ENCODE measurements at places on chromosomes 2 and 18.

GRCh38 chr2:176656038-176656775 is 387.0 kb downstream of the MTX2 start:
- DNase-seq, result no peak

DNA sequence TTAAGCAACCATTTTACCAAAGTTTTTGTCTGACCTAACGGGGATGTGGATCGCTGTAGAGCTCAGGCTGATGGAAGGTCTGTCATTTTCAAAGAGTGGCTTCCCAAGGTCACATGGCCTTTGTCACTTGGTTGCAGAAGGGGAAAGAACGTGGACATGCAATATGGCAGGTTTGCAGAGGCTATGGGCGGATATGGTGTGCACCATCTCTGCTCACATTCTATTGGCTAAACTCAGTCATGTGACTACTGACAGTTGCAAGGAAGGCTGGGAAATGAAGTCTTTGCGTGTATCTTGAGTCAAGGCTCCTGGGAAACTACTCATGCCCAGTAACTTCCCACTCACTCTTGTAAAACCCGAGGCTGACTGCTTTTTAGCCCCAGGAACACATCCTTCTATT is 96.8 kb downstream of the ST6GAL2 start:
- no peak for DNase-seq

DNA sequence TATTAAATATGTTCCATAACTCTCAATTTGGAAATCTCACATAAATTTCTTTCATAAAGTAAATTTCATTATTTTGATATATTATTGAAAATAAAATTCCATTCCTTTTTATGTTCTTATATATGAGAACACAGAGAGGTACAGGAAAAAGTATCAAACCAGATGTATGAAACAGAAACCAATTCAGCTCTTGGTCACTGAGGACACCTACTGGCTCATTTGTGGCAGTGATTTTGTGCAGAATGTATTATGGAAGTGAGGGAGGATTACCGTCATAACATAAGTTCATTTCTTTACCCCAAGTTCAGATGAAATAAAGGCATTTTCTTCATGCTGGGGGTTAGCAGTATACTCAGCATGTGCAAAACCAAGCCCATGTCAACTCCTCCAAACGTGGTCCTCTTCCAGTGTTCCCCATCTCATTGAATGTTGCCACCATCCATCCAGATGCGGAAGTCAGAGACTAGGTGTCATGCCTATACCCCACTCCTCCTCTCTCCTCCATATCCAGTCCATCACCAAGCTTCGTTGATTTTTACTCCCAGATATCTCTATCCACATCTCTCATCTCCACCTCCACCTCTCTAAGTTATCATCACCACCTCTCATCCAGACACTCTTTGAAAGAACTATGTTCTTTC is 41.7 kb upstream of the MALL start:
- no peak for DNase-seq

GRCh38 chr2:218345491-218346236 is 11.0 kb upstream of the CATIP start:
- DNase-seq, result no peak

GRCh38 chr2:178101321-178102079 is 10.7 kb upstream of the RBM45 start:
- DNase-seq, result no peak

DNA sequence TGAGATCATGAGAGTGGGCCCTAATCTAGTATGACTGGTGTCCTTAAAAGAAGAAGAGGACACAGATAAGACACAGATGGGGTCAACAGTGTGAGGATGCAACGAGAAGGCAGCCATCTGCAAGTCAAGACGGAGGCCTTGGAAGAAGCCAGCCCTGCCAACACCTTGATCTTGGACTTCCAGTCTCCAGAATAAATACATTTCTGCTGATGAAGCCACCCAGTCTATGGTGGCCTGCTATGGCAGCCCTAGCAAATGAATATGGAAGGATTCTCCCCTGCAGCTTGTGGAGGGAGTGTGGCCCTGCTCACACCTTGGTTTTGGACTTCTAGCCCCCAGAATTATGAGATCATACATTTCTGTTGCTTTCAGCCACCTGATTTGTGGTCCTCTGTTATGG is 12.3 kb downstream of the CTIF start:
- DNase-seq, result no peak

GRCh38 chr2:157627594-157628476 is 829 bp downstream of the ACVR1C start:
- DNase-seq, result peak; percentile 14

DNA sequence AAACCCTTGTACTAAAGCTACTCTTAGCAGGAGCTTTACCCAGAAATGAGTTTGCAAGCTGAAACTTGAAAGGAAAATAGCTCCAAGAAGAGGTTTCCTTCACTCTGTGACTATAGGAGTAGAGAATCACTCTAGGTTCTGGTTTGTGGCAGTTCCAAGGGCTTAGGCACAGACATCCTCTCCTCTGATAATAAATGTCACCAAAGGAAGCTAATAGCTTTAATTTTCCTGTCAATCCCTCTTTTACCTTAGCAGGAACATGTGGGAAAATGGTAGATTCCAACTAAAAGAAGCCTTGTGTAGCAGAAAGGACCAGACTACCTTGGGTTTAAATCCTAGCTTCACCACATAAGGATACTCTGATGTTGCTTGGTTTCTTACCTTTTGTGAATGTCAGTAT is 104.0 kb downstream of the FSHR start:
- DNase-seq, result no peak

DNA sequence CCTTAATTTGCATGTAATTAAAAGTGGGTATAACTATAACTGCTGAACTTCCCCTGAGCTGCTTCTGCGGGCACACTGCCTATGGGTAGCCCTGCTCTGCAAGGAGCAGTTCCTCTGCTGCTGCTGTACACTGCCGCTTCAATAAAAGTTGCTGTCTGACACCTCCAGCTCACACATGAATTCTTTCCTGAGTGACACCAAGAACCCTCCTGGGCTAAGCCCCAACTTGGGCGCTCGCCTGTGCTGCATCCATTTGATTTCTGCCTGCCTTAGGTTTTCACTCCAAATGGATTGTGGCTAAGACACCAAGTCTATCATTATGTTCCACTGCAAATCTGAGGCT is 215.7 kb downstream of the ANAPC1 start:
- DNase-seq, result no peak

- no peak for DNase-seq
Observed at GRCh38 chr2:130963849-130964793, 127.4 kb downstream of the ARHGEF4 start.

- DNase-seq, result no peak
Observed at GRCh38 chr18:2256577-2256976, 314.7 kb downstream of the METTL4 start.

DNA sequence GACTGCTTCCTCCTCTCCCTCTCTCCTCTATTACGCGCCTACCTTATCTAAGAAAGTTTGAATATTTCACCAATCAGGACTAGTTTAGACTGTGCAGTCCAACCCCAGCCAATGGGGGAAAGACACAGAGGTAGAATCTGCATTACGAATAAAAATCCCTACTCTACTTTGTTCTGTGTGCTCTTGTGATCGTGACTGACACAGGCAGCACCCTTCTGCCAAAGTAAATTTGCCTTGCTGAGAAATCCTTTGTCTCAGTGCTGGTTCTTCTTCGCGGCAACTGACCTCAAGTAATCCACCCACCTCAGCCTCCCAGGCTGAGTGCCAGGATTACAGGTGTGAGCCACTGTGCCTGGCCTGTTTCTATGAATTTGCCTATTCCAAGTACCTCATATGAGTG is 8.6 kb upstream of the CDCA7 start:
- no peak for DNase-seq

DNA sequence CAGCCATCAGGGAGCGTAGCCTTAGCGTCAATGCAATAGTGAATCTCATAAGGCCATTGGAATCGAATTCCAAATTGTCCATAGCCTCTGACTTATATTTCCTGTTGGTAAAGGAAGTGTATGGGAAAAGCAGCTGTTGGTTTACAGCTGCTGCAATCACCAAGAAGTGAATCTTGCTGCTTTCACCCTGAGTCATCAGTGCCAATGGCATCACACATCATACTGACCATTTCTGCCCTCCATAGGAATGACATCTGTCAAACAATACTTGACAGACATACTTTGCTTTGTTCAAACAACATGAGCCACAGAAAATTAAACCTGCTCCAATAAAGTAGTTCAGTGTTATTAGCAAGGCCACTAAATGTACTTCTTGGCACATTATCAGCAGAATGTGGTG is 111.2 kb upstream of the KLHL29 start:
- no peak for DNase-seq

DNA sequence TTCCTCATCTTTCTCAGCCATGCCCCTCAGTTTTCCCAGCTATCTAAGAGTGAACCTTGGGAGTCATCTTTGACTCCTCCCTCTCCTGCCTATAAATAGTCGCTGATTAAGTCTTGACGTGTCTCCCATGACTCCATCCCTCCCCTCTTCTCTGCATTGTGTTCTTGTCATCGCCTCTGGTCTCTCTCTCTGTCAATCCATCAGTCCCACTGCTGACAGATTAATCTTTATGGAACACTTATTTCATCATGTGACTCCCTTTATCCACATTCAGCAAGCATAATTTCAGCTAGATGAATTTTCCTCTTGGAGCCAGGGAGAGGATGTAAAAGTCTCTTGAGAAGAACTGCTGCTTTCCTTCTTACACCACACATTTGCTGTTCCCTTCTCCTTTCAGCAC is 9.4 kb downstream of the ADAM23 start:
- DNase-seq, result no peak

- DNase-seq, result no peak
Observed at GRCh38 chr2:109721626-109722025, 72.5 kb upstream of the RGPD5 start.

DNA sequence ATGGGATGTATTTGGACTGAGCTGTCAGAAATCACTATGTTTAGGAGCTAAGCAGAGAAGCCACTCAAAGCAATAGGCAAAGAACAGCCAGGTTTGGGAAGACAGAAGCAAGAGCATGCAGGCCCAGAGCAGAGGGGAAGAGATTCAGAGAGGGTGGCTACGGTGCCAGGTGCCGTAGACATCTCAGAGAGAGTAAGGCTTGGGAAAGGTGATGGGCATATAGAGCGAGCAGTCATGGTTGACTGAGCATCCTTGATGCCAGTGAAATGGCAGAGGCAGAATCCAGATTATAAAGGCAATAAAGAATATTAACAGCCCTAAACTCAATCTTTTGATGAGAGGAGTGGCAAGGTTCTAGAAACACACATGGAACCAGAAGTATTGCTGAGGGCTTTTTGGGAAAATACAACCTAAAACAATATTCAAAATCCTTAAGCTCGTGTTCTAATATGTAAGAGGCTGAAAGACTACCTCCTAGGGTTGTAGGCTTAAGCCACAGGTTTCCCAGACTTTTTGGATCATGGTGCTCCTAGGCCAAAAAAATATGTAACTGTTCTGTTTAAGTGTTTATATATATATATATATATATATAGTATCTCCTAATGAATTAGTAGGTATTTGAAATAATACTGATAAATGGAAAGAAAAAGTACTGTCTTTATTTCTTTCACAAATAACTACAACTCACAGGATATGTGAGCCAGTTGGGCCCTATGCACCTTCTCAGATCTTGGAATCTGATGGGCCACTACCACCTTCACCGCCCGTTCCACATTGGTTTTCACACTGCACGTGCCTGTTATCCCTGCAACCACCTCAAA is 113.3 kb downstream of the MYCN start:
- no peak for DNase-seq

- DNase-seq, result no peak
Observed at GRCh38 chr2:176283291-176284068, 14.2 kb downstream of the MTX2 start.

- DNase-seq, result no peak
Observed at GRCh38 chr2:46861916-46862315, 53.7 kb downstream of the MCFD2 start.

GRCh38 chr2:107025869-107026380 is 140.0 kb upstream of the ST6GAL2 start:
- no peak for DNase-seq

- DNase-seq, result no peak
Observed at GRCh38 chr2:11891671-11892440, 145.4 kb downstream of the LPIN1 start.

DNA sequence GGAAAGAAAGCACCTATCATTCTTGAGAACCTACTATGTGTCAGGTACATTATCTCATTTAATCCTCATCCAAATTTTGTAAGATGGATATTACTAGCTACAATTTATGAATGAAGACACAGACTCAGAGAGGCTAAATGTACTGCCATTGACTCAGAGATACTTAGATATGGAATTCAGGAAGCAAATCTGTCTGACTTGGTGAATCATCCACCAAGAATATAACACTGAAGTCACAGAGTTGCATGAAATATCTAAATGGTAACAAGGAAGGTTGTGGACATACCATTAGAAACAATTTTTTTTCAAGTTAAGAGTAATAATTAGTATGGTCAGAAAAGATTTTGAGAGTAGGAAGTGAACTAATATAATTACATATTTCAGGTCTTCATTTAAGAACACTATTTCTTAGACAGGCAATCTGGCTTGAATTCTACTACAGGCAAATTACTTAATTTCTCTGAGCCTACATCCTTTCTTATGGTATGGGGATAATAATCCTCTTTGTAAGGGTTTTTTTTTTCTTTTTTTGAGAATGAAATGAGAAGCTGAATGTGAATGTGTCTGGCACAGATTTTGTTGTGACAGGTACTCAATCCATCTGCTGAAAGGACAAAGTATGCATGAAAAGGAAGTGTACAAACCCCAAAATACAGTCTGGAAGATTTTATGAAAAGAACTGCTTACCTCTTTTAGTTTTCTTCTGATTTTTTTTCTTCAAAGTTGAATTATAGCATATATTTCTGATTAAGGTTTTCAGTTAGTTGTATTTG is 14.8 kb upstream of the C2orf66 start:
- DNase-seq, result no peak

DNA sequence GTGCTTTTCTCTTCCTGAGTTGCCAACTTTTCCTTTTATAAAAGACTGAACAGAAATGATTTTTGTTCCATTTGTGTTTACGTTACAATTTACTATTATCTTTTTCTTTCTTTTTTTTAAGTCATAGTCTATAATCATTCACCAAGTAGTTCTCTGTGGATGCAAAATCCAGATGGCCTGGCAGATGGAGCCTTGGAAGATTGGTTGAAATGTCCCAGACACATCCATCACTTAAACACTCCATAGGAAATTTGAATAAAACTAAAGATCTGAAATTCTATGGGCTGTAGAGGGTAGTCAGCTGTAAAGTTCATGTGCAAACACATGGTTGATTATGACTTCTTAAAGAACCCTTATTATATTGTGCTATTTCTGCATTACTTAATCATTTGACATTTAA is 164.8 kb upstream of the DOCK10 start:
- DNase-seq, result no peak

- DNase-seq, result no peak
Observed at GRCh38 chr2:196830701-196831100, 21.5 kb upstream of the C2orf66 start.
